Heart right ventricle (tissue), 16 donors: ENCODE measurements at places on chromosomes 1 and 21. TPM values are rescaled to one million over a fixed set of nuclear protein-coding genes. Genes with fewer than 3 reads are reported as not detected.

- no peak for DNase-seq
These were observed 16.7 kb downstream of the LURAP1 start for GRCh38 chr1:46219551-46220520.

- DNase-seq, result no peak
These were observed 191.2 kb upstream of the SAMSN1 start for GRCh38 chr21:14737284-14737691.

- no peak for DNase-seq
These were observed 499 bp upstream of the CRTC2 start for GRCh38 chr1:153958961-153959260.

DNA sequence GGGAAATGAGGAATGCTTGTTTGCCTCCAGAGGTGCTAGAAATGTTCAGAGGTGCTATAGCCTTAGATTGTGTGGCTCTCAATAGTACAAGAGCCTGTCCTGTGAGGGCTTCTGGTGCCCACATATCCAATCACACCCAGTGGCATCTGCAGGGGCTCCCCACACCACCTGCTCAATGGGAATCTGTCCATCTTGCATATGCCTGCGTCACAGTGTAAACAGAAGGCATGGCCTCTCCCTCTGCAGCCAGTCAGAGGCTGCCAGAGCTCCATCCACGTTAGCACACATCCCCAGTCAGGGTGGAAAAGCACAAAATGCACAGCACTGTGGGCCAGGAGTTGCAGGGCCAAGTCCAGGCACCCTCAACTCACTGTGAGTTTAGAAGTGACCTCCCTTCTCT, 113.6 kb upstream of the GRIK3 start:
- DNase-seq, result no peak

GRCh38 chr1:208233546-208233945, 10.6 kb downstream of the PLXNA2 start:
- no peak for DNase-seq

GRCh38 chr21:17139696-17140095, 373.1 kb upstream of the CXADR start:
- no peak for DNase-seq

DNA sequence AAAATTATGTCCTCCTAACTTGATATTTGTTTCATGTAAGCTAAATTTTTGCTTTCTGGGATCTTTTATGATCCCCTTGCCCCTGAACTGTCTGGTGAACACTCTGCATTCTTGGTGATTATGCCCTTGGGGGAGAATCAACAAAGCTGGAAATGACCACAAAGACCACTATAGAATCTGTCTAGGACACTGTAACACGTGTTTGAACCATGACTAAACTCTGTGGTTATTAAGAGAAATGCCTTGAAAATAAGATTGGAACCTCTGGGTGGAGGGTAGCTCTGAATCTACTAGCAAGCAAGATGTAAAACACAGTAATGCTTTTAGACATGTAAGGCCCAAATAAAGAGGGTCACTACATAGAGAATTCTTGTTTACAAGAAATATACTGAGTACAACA, 237.5 kb downstream of the HMCN1 start:
- no peak for DNase-seq

GRCh38 chr21:38086580-38086979, 170.2 kb upstream of the KCNJ15 start:
- DNase-seq, result no peak

GRCh38 chr1:63607322-63607721, 14.1 kb downstream of the PGM1 start:
- DNase-seq, result no peak

- peak; percentile 81 for DNase-seq
These were observed at the start of the genes AMPD2 and GNAT2 for GRCh38 chr1:109619576-109620400. AMPD2 (plus strand) TSS chr1:109619837; CDS start chr1:109621176, 1,339 bp downstream. GNAT2 (minus strand) TSS chr1:109619616; CDS start chr1:109612870, 6,746 bp downstream.

GRCh38 chr1:160638926-160639325, 7.9 kb downstream of the SLAMF1 start:
- DNase-seq, result no peak

DNA sequence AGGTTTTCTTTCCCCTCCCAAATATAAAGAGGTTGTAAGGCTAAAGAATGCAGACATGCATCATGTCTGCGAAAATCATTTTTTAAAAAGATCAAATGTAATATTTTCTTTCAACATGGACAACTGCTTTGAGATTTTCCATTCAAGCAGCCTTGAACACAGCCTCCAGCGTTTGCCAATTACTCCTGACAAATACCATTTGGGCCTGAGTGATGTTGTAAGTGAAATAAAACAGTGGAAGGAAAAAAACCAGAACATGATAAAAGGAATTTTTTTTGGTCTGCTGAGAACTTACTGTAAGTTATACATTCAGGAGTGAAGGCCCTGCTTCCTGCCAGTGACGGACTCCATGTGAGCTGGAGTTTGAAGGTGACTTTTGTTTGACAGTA, 37.2 kb downstream of the SETD4 start:
- no peak for DNase-seq

GRCh38 chr1:2611031-2611501, 21.8 kb downstream of the MMEL1 start:
- DNase-seq, result peak; percentile 31

DNA sequence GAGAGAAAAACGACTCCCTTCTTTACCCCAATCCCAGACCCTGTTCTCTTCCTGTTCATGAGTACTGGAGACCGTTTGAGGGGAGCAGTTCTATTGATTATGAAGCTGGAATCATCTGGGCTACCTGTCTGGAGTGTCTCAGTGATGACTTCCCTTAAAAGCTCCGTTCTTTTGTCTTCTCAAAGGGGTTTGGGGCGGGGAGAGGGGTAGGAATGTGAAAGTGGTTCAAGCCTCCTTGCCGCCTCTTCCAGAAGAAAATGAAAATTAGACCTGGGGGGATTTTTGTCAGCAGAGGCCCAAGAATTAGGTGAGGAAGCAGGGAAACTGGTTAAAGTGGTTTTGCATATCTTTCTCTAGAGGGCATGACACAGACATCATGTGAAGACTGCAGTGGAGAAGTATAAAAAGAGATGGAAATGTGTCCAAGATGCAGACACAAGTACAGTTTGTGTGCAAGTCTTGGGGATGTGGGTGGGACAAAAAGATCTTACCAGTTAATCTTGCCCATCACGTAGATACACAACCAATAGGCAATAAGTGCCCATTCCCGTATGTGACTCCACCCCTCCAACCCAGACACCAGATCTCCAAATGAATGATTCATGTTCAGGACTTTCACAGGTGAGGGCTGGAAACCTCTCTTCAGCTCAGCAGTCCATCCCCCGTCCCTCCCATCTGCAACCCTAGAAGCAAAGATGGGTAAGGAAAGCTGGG, 470 bp upstream of the MTMR11 start:
- DNase-seq, result no peak

DNA sequence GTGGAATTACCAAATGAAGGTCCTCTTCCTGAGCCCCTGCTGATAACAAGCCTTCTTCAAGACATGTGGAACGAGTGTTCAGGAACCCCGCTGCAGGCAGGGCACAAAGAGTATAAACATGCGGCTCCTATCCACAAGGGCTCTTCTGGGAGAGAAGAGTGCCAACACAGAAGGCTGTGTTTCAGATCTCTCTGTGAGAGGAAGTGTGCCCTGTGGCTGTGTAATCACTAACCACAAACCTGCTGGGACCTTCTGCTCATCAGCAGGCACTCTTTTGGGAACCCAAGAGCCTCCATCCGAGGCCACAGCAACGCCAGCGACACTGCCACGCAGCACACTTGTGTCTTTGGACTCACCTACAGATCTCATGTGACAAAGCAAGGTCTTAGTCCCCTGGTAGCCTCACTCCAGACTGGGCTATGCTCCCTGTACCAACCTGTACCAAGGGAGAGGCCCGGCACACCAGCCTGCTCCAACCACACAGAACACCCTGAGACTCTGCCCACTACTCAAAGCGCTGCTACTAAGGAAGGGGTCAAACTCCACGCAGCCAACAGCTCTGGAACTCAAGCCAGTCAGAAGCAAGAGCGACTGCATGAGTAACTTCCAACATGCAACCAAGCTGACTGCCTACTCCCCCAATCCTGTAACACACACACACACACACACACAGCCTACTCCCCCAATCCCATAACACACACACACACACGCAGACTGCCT, 7.8 kb downstream of the PTTG1IP start:
- no peak for DNase-seq

GRCh38 chr1:84122780-84123382, 21.2 kb upstream of the PRKACB start:
- no peak for DNase-seq

- DNase-seq, result no peak
These were observed 43.8 kb downstream of the ACTA1 start for GRCh38 chr1:229390130-229390529.

The ADAMTSL4 gene
- polyA plus RNA-seq, result 71.4 TPM

The CELA3A gene
- polyA plus RNA-seq, result not detected

The LCE3D gene
- polyA plus RNA-seq, result not detected
